ENCODE measurements at places on chromosomes 7 and 10.

- DNase-seq = no peak
These were observed 45.9 kb upstream of the ZNF479 start for GRCh38 chr7:57177856-57178767.

DNA sequence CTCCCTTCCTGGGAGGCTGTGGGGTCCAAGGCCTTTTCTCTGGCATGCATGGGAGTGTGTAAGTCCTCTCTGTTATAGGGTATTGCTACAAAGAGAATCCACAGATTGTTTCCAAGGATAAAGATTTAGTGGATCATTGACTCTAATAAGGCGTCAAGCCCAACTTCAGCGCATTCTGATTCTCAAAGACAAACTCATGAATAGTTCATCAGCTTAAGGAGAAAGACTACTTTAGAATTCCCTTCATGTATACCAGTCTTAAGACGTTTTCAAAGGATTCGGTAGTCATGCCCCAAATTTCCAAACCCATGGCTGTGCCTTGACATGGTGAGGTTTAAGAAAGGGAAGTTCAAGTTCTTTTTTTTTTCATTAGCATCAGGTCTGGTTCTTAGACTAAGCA is 46.6 kb upstream of the ABLIM1 start:
- DNase-seq = no peak

- no peak for DNase-seq
These were observed 5.4 kb downstream of the INSIG1 start for GRCh38 chr7:155303039-155303593.

GRCh38 chr7:73954181-73954580 is 73.8 kb upstream of the ELN start:
- DNase-seq = no peak

- DNase-seq = no peak
These were observed 156.3 kb upstream of the PRSS58 start for GRCh38 chr7:142414135-142414534.

GRCh38 chr10:110399965-110400933 is 95.5 kb upstream of the SMNDC1 start:
- no peak for DNase-seq

DNA sequence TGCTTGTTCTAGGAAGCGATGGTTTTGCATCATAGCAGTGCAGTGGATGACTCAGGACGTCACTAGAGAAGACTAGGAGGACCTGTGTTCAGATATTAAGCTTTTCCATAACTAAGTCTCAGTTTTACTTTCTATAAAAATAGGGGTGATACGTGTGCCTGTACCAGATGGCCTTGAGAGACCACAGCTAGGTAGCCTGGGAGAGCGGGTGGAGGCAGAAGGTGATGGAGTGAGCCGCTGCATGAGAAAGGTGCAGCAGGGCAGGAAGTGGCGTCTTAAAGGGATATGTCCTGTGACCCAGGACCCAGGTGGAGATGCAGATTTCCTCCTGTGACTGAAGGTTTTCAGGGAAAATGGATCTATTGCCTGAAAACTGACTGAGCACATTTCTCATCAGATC is 304.9 kb downstream of the CDC14C start:
- no peak for DNase-seq

- DNase-seq = peak; percentile 75
These were observed 534 bp downstream of the PSMA2 start for GRCh38 chr7:42931447-42931833.

DNA sequence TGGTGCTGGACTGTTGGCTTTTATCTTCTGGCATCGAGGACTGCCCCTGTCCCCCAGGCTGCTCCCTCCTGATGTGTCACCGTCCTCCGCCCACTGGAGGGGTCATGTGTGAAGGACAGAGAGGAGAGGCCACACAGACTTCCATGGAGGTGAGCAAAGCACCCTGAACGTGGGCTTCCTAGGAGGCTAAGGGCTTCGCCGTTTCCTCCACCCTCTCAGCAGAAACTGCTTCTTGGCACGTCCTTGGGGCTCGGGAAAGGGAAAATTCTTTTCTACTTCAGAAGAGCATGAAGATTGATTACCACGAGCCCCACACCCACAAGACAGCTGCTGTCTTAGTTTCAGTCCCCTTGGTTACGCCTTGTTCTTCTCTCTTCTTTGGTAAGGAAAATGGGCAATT is 218.2 kb downstream of the CCDC3 start:
- DNase-seq = no peak

DNA sequence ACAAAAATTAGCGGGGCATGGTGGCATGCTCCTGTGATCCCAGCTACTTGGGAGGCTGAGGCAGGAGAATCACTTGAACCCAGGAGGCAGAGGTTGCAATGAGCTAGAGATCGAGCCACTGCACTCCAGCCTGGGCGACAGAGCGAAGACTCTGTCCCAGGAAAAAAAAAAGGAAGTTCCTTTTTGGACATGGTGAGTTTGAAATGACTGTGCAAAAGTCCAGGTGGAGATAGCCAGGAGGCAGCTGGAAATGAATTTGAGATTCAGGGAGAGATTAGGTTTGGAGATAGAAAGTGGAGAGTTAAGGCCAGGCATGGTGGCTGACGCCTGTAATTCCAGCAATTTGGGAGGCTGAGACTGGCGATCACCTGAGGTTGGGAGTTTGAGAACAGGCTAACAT is 139.1 kb downstream of the MARCHF5 start:
- no peak for DNase-seq

DNA sequence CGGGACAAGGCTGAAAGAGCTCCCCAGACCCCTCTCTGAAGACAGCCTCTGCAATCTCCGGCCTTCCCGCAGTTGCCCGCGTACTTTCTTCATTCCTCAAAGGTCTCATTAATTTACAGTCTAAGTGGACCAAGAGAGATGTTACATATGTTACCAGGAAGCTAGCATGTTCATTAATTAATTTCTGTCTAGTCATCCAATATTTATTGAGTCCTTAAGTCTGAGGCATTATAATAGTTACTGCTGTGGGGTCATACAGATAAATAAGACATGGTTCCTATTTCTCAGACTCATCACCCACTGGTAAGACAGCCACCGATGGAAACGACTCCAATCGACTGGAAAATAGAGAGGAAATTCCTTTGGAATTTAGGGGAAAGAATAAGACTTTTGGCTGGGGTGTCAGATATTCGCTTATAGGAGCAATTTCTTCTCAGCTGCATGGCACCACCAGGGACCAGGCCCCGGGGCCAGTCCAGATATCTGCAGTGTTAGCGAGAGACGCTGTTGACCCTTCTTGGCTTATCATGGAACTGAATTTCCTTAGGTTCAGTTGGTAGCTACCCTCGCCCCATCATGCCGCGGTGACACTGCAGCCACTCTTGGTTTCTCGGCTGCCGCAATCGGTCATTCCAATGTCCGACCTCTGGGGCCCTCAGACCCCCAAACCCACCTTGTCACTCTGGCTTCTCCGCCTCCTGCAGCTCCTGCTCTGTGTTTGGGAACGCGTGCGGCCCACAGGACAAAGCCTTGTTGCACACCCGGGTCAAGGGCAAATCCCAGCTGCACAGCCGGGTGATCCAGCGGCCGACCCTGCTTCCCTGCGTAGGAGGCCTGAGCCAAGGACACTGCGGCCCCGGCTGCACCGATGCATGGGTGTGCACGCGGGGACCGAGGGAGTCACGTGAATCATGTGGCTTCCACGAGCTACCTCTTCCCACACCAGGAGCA is 383.2 kb downstream of the DNAJB6 start:
- no peak for DNase-seq

DNA sequence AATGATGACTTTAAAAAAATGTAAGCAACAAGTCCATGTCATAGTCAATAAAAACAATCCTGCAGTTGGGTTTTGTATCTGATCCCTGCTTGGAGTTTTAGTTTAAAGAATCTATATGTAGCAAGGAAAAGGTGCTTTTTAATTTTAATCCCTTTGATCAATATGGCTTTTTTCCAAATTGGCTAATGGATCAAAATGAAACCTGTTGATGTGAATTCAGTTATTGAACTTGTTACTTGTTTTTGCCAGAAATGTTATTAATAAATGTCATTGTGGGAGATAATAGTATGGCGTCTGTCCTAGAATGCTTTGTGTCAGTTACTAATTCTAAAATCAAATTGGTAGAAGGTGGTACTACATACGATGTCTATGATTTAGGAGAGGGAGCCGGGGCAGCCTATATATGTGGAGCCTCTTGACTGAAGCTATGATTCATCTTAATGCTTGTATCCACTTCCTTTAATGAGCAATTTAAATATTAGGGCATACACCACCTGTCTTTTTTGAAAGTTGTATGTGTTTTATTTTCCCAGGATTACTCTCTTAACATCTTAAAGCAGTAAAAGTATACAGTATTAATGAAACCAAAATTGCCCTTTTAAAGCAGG is 10.3 kb upstream of the PBLD start:
- DNase-seq = no peak

Measured in inflammatory macrophage treated with lipopolysaccharide for 4 hours (primary cell).